Stromal cell of bone marrow (primary cell): ENCODE measurements at places on chromosomes 3 and 15.

DNA sequence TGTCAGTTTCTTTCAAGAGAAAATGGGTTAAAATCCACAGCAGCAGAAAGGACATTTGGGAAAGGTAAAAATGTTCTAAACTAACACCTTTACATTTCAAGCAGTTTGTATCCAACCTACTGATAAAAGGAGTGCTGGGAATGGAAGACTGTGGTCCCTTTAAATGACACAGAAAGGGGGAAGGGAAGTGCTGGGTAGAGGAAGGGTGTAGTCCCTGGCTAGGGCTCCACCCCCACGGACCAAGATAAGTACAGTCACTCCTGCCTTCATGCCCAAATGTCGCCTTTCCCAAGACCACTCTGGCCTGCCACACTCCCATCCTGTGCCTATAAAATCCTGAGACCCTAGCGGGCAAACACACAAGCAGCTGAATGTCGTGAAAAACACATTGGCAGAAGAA lies 350.9 kb upstream of the POU1F1 start:
- DNase-seq, result no peak

GRCh38 chr3:143851331-143852017 lies 3.2 kb upstream of the SLC9A9 start:
- DNase-seq, result no peak

GRCh38 chr15:37891766-37892368 lies 42.6 kb upstream of the TMCO5A start:
- peak; percentile 28 for DNase-seq

- peak; percentile 13 for DNase-seq
Measured at GRCh38 chr15:68725736-68726135, 95.0 kb downstream of the ANP32A start.

GRCh38 chr15:42145546-42146455 lies 10.6 kb downstream of the PLA2G4F start:
- no peak for DNase-seq

GRCh38 chr3:138097192-138098172 lies 17.9 kb downstream of the DZIP1L start:
- DNase-seq, result no peak

- no peak for DNase-seq
Measured at GRCh38 chr3:105349684-105350387, 16.9 kb upstream of the ALCAM start.

GRCh38 chr3:110684466-110684865 lies 387.1 kb upstream of the NECTIN3 start:
- no peak for DNase-seq
